ENCODE measurements at places on chromosomes 2 and 18.

GRCh38 chr2:18369760-18370159 is 190.7 kb downstream of the RDH14 start:
- no peak for DNase-seq

DNA sequence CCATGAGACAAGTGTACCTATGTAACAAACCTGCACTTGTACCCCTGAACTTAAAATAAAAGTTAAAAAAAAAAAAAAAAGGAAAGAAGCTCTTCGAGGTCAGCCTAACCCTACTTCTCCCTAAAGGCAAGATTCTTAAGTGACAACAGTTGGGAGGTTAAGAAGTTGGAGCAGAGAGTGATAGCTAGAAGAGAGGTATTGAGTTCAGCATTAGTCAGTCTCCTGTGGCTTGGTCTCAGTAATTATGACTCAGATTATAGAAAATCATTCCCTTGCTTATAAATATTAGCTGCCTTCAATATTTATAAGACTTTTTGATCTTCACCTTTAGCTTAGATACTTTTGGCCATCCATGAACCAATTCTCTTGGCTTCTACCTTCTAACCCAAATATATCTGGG is 926.8 kb upstream of the SLC39A10 start:
- DNase-seq: no peak

DNA sequence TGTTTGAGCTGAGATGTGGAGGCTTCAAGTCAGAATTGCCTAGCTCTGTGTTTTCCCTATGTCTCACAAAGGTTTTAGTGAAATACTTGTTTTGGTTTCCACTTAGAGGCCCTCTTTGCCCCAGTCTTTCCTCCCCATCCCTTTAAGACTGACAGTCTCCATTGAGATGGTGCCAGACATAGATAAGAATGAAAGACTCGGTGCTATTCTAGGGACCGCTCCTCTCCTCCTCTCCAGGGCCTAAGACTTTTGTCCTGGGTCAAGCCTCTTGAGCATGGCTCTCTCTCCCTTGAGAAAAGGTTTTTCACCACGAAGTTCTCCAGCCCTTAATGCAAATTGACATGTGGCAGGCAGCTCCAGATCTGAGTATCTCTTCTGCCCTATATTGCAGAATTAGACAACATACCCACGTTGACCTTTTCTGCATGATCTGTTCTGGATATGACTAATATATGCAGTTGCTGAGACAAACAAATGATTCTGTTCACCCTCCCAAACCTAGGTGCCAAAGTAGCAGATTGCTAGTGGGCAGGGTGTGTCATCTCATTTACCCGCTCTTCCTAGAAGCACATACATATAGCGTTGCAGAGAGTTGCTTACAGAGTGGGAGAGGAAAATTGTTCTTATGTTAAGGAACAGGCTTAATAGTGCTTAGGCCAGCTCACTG is 47.5 kb upstream of the ACSL3 start:
- DNase-seq: no peak

GRCh38 chr2:241047253-241048010 is 49.0 kb downstream of the SNED1 start:
- no peak for DNase-seq

DNA sequence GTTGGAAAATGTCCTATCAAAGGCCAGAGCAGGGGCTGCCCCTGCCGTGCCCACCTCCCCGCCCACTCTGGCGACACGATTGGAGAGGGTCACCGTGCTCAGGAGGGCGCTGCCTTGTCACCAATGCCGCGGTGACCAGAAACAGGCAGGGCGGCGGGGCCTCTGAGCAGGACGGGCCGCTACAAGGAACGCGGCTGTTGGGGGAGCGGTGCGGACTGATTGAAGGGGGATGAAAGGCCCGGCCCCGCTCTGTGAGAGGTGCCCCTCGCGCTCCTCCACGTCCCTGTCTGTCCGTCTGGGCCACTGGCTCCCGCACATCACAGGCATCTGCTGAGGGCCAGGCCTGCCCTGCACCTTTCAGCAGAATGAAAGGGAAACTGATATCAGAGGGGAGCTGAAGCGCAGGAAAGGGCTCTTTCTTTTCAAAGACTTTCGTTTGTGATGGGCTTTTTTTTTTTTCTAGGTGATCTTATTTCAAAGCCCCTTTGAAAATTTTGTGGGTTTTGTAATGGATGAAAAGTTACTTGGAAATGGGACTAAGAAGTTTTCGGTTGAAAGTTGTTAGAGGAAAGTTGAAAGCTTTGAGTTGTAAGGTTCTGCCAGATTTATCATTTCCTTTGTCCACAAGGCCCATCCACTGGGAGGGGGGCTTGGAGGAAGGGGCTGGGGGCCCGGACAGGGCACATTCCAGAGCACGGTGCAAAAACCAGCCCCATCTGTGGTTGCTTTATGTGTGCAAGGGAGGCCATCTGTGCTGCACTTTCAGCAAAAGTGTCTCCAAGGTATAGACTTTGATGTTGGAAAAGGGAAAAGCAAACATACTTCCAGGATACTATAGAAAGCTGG is 244.2 kb downstream of the KLHL29 start:
- DNase-seq: no peak

- no peak for DNase-seq
Observed at GRCh38 chr2:139228276-139228675, 448.1 kb upstream of the NXPH2 start.

- DNase-seq: no peak
Observed at GRCh38 chr18:41144441-41144840, 810.6 kb upstream of the PIK3C3 start.

- no peak for DNase-seq
Observed at GRCh38 chr2:108535357-108535631, 1.0 kb downstream of the LIMS1 start.

DNA sequence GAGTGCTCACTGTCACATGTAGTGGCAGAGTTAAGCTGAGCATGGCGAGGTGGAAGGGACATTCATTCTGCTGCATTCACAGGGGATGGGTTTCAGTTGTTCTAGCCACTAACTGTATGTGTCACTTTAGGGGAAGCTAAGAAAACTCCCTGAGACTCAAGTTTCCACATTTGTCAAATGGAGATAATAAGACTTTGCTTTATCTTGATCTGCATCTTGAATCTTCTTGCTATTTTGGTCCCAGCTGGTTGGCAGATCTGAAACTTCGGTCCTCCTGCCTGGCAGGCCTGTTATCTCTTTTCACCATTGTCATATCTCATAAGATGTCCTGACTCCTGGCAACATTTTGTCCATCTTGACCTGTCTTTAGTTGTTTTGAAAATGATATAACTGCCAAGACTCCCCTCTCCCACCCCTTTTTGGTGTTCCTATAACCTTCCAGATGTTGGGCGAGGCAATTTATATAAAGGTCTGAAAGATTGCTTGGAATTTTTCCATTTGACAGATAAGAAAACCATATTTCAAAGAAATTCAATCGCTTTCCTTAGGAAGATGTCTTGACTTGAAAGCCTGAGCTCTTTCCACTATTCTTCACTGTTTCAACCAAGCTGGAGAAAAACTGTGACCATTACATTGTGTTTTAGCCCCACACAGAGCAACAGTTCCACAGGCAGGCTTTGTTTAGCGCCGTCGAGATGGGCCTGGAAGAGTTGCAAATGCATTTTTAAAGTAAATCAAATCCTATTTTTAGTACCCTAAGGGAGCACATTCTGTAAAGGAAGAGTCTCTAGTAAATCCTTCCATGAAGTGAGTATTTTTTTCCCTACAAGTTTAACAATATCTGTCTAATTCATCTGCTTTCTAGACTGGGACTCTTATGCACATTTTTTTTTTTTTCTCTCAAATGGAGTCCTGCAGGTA is 33.4 kb downstream of the MYCN start:
- no peak for DNase-seq

DNA sequence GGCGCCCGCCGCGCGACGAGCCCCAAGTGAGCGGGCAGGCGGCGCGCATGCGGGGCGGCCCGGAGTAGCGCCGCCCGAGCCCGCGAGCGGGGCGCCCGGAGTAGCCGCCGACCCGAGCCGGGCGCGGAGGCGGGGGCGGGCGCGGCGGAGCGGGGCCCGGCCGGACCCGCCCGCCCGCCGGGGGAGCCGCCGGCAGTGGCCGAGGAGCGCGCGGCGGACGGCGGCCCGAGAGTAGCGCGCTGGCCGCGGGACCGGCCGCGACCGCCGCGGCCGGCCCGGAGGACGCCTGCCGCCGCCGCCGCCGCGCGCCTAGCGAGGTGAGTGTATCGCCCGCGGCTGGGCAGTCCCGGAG is at the start of gene GALNT1:
Gene GALNT1 (plus strand): TSS at position 195 of the 352 bp plus-strand sequence. CDS start 72,923 bp downstream, outside the sequence.
- DNase-seq: no peak

- no peak for DNase-seq
Observed at GRCh38 chr2:29517413-29517812, 402.2 kb downstream of the CLIP4 start.

DNA sequence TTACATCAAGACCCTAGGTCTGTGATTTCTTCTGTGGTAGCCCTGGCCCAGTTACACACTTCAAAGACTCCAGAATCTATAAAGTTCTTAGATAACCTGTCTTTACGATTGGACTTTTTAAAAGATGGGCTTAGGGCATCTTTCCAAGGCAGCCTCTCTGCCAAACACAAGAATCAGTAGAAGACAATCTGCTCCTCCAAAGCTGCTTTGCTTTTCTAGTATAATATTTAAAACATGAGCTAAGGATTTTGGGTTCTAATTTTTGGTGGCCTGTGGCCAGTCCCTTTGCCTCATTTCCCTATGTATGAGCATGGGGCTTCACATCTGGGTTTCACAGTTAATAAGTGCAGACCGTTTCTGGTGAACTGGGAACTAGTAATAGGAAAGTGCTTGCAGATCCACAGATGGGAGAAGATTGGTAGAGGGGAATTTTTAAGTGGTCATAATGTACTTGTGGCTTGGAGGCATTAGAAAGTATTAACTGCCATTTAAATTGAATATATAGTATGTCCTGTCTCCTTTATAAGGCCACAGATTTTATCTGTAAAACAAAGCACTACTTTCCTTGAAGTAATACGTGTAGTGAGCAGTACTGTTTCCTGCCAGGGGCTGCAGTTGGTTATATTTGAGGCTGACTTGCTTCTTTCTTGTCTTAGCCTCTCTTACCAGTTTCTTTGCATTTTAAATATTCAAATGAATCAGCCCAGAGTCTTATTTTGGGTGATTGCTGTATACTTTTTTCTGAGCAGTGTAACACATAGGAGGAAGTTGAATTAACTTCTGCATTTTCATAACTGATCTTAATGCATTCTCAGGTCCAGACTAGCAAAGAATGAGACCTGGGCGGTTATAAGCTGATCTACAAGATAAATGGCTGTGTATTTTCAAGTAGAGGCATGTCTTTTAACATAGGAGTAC is 1.5 kb downstream of the ARPC2 start:
- DNase-seq: no peak

GRCh38 chr2:10915236-10915635 is 3.5 kb downstream of the KCNF1 start:
- DNase-seq: no peak

GRCh38 chr2:217981084-217981730 is 21.6 kb downstream of the TNS1 start:
- DNase-seq: no peak

DNA sequence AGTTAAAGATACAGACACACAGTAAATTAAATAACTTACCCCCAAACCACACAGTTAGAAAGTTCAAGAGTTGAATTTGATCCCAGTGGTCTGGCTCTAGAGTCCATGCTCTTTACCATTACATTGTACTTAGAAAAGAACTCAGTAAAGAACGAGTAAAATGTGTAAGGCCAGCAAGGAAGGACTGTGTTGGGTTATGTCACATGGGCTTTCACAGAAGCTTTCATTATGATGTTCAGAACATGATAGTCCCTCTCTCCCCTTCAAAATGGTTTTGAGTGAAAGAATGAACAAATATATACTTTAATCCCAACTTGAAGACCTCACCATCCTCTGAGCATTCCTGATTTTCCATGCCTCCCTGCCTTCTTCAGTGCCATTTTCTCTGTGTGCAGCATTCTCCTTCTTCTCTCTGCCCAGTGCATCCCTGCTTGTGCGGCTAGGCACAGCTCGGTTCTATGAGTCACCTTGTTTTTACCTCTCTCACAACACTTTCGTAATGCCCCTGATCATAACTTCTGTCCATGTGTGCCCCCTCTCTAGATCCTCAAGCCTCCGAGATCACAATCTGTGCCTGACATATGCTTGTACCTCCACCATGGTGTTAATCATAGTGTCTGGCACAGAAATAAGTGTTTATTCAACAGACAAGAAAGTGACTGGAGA is 22.0 kb downstream of the RASGRP3 start:
- no peak for DNase-seq

DNA sequence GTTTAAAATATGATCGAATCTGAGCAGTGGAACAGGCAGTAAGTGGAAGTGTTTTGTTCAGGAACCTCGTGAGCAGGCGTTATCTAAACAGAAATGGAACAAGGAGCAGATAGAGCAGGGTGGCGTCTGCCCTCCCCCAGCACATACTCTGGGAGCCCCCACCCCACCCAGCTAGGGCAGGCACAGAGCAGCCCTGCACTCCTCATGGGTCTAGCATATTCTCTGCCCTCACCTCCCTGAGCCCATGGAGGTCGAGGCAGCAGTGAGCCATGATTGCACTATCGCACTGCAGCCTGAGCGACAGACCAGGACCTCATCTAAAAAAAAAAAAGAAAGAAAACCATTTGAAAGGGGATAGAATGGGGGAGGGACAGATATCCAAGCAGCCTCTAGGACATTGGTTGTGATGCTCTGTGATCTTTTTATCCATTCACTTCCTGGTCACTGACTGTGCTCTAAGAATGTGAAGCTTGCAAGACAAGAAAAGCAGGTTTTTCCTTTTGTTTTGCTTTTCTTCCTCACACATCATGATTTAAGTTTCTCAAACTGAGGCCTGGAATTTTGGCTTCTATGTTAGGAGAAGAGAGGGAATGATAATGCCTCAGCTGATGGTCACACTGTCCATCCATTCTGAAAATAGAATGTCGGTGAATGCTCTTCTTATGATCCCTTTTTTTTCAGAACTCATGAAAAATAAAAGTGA is 3.1 kb downstream of the MLPH start:
- DNase-seq: no peak

GRCh38 chr2:195575016-195575415 is 82.0 kb upstream of the SLC39A10 start:
- no peak for DNase-seq

DNA sequence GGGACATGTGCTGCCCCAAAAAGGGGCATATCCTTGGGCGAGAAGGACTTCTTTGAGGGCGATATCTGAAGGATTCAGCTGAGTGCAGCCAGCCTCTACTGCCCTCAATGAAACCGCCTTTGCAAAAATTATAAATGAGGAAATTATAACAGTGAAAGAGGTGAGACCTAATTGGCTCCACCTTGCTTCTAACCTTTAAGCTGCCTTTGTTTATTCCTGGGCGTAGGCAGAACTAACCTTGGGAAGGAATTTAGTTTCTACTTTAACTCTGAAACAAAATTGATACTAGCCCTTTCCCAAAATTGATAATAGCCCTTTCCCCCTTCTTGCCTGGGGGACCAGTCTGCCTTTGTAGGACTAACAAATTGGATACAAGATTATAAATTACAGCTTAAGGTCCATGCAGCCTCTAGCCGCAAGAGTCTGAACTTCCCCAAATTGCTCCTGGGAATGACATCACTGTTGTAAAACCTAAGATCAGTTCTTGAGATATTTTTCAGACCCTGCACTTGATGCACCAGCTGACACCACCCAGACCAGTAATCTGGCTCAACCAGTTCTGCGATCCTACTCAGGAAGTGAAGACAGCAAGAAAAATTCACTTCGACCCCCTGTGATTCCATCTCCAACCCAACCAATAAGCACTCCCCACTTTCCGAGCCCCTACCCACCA is 36.0 kb upstream of the ASAP2 start:
- DNase-seq: no peak

Measured in NCI-H1694 treated with DMSO at 0.1 percent for 48 hours (cell line).